ENCODE measurements at places on chromosomes 4 and X.

DNA sequence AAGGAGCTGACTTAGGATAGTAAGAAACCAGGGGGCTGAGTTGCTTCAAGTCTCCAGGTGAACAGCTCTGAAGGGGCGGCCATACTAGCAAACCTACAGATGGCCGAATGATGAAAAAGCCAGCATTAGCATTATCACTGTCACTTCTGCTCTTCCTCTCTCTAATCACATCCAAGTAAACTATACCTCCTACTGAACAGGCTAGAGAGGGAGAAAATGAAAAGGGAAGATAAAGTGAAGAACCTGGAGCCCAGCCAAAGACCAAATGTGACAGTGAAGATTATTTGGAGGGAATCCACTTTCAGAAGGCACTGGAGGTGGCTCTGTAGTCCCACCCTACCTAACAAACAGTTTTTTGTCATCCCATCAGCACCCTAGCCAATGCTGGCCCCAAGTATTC, 50.4 kb upstream of the PRPS1 start:
- DNase-seq = no peak

DNA sequence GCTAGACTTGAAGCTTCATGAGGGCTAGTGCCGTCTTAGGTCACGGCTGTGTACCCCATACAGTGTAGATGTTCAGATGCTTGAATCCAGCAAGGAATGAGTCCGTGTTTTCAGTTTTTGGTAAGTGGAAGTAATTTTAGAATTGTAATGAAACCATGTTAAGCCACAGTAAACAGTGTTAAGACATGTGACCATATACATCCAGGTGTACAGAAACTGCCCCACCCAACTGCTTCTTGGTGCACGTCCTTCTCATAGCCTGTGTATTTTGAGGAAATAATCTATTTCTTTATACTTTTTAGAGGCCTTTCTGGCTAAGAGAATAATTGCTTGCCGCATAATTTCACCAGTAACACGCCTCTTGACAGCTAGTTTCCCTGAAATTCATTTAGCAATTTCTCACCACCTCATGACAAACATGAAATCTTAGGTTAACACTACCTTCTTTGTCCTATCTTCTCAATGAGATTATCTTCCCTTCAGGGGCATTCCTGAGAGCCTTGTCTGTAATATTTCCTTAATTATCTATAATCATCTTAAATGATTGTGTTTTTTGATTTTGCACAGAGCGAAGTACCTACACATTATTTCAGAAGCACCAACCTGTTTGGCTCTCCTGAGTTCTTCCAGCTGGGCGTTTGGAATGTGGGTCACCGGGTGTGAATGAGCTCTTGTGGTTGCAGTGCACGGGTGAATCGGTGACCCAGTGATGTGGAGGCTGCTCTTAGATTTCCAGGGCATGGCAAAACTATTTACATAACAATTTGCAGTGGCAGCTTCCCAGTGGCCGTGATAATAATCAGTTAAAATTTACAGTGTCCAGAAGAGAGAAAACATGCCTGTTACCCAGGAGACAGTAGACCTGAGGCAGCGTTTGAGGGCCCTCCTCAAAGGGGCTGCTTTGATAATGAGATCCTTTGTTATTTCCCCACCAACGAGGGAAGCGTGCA, 50.2 kb upstream of the TADA2B start:
- DNase-seq = peak; percentile 10

DNA sequence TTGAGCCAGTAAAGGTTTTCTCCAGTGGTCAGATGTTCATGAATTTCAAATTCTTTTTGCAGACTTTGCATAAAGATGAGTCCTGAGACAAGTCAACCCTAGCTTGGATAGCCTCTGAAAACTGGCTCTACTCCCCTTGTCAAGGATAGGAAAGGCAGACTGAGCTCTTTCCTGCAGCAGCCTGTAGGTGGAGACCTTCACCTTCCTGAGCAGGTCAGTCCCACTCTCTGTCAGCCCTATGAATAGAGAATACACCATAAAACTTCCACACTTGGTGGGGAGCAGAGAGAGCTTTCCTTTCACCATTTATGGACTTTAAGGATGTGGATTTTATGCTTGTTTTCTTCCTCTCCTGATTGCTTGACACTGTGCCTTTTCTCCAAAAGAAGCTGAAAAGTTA, 41.9 kb downstream of the PCDH19 start:
- DNase-seq = no peak

DNA sequence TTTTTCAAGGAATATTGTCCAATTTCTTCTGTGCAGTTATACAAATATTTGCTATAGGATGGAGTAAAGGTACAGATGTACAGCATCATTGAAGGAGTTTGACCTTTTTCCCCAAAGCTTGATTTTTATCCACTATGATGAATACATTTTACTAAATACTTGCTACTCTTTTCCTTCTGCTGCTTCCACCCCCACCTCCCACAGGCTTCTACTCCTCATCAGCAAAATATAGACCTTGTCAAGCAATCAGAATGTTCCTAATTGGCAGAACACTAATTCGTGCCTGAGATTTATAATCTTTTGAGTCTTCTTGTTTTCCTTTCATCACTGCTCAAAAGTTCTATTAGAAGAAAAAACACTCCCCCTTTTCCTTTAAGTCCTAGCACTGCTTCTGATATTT, 3.8 kb upstream of the THAP9 start:
- DNase-seq = no peak

- DNase-seq = no peak
Observed at GRCh38 chr4:188603646-188604045, 464.4 kb downstream of the TRIML1 start.

- DNase-seq = no peak
Observed at GRCh38 chrX:153906126-153906917, 1.8 kb downstream of the AVPR2 start.

Measured in A172 (cell line).